ENCODE measurements at places on chromosomes 6 and 20.

DNA sequence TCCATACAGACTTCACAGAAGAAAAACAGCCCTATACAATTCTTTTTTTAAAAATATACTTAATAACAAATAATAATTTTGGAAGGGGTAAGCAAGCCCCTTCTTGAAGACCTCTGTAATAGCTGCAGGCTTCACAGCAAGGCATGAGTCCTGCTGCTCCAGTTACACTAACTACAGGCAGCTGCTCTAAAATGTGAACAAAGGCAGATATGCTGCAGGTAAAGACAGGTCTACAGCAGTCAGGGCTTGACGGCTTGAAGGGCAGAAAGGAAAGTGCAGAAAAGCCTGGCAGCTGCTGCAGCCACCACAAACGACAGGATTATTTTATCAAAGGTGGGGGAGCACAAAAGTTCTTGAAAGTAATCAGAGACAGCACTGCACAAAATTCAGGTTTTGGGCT, 11.3 kb downstream of the FAXC start:
- no peaks in the 10 kb centered on the region for H3K27me3 ChIP-seq
- no peaks in the 10 kb centered on the region for H3K4me1 ChIP-seq
- H3K27ac ChIP-seq: no peak overlapping the region
- H3K36me3 ChIP-seq: no peaks in the 10 kb centered on the region

DNA sequence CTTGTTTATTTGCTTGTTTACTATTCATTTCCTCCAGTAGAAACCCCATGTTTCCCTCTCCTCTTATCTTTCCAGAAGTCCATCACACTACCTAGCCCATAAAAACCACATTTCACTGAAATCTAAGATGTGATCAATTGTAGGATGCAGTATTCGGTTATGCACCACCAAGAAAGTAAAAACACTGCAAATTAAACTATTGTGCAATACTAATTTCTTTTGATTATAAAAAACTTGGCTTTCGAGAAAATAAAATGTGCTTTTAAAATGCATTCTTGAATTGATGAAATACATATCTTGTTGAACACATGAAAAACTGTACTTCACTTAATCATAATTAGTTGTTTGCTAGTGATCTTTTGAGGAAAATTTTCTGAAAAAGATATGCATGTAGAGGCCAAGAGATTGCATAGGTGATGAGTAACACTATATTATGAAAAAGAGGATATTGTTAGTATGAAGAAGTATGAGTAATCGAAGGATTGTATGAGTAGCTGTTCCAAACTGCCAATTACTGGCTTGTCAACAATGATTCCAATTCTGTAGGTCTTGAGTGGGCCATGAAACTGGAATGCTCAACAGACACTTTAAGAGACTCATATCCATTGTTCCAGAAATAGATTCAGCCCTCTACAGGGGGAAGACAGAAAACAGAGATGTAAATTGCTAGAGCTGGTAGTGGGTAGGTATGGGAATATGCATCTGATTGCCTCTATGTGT, 79.7 kb downstream of the RNF217 start:
- no peaks in the 10 kb centered on the region for H3K27me3 ChIP-seq
- H3K4me3 ChIP-seq: no peak overlapping the region
- H3K4me1 ChIP-seq: no peaks in the 10 kb centered on the region
- no peak overlapping the region for H3K27ac ChIP-seq
- H3K36me3 ChIP-seq: no peaks in the 10 kb centered on the region
- DNase-seq: no peak

DNA sequence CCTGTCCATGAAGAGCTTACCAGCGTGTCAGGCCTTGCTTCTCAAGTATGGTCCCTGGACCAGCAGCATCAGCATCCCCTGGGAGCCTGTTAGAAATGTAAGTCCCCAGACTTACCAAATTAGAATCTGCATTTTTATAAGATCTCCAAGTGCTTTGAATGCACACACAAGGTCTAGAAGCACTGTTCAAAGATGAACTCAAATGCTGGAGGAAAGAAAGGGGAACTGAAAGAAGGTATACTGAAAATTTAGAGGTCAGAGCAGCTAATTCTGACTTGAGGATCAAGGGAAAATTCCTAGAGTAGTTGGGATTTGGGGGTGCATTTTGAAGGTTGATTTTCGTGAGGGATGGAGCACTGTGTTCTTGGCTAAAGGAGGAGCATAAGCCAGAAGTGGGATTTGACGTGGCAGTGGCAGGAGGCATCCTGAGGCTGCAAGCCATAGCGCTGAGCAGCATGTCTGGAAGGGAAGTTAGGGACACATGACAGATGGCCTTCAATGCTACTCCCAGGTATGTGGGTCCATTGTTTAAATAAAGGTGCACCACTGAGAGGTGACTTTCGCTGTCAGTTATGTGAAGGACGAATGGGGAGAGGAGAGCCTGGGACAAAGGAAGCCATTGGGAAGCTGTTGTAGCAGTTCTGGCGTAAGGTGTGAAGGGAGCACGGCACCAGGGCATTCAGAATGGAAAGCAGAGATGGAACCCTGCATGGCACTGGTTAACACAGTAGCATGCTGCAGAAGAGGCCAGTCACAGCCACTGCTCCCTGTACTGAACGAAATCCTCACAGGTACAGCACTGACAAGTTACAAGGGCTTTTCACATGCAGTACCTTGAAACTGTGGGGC, 36.2 kb downstream of the ARMC2 start:
- H3K27ac ChIP-seq: no peak overlapping the region
- H3K27me3 ChIP-seq: no peaks in the 10 kb centered on the region
- DNase-seq: no peak
- no peaks in the 10 kb centered on the region for H3K4me1 ChIP-seq
- no peaks in the 10 kb centered on the region for H3K36me3 ChIP-seq

DNA sequence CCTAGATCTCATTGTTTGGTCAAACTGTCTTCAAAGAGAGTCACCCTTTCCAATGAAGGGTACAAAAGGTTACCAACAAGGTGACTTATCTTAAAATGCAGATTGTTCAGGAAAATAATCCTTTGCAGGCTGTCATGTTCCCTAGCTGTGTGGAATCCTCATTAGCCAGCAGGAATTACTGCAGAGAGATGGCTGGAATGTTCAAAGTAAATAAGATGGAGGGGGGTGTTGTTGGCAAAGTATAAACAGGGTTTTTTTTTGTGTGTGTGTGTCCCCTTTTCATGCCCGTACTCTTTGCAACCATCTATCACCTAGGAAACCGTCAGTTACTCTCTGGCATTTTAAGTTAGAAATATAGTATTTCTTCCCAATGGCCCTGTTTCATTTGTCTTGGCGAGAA, 6.5 kb downstream of the NEDD9 start:
- no peaks in the 10 kb centered on the region for H3K36me3 ChIP-seq
- no peaks in the 10 kb centered on the region for H3K27me3 ChIP-seq
- H3K4me1 ChIP-seq: peaks cover 8% of the 10 kb centered on the region
- no peak overlapping the region for H3K27ac ChIP-seq
- no peak for DNase-seq

GRCh38 chr6:106823058-106823457, 151.5 kb downstream of the CD24 start:
- DNase-seq: no peak
- no peak overlapping the region for H3K27ac ChIP-seq
- no peaks in the 10 kb centered on the region for H3K36me3 ChIP-seq
- no peaks in the 10 kb centered on the region for H3K27me3 ChIP-seq
- H3K4me1 ChIP-seq: no peaks in the 10 kb centered on the region
- no peak overlapping the region for H3K4me3 ChIP-seq

- H3K27me3 ChIP-seq: no peaks in the 10 kb centered on the region
- peaks cover 4% of the 10 kb centered on the region for H3K36me3 ChIP-seq
- H3K27ac ChIP-seq: no peak overlapping the region
- no peak for DNase-seq
Measured at GRCh38 chr20:25021336-25021735, 28.8 kb upstream of the APMAP start.

GRCh38 chr20:34410336-34410735, 47.3 kb downstream of the ITCH start:
- H3K4me1 ChIP-seq: peaks cover 10% of the 10 kb centered on the region
- H3K27me3 ChIP-seq: no peaks in the 10 kb centered on the region
- DNase-seq: no peak
- no peak overlapping the region for H3K27ac ChIP-seq
- peaks cover 8% of the 10 kb centered on the region for H3K36me3 ChIP-seq
- no peak overlapping the region for H3K4me3 ChIP-seq

GRCh38 chr6:163538331-163538730, 123.8 kb downstream of the QKI start:
- no peaks in the 10 kb centered on the region for H3K4me1 ChIP-seq
- no peaks in the 10 kb centered on the region for H3K36me3 ChIP-seq
- DNase-seq: no peak
- no peak overlapping the region for H3K27ac ChIP-seq
- no peak overlapping the region for H3K4me3 ChIP-seq
- no peaks in the 10 kb centered on the region for H3K27me3 ChIP-seq

- no peaks in the 10 kb centered on the region for H3K36me3 ChIP-seq
- no peaks in the 10 kb centered on the region for H3K27me3 ChIP-seq
- H3K27ac ChIP-seq: no peak overlapping the region
- no peak for DNase-seq
- no peaks in the 10 kb centered on the region for H3K4me1 ChIP-seq
- H3K4me3 ChIP-seq: no peak overlapping the region
Measured at GRCh38 chr6:150713931-150714330, 114.2 kb downstream of the PLEKHG1 start.
